Hematopoietic multipotent progenitor cell treated with erythropoietin and hydrocortisone succinate and interleukin-3 and kit ligand, for 8 days (in vitro differentiated cells): ENCODE measurements at places on chromosomes 5 and 9.

GRCh38 chr5:149559706-149560105 is 8.5 kb upstream of the CSNK1A1 start:
- DNase-seq = no peak

DNA sequence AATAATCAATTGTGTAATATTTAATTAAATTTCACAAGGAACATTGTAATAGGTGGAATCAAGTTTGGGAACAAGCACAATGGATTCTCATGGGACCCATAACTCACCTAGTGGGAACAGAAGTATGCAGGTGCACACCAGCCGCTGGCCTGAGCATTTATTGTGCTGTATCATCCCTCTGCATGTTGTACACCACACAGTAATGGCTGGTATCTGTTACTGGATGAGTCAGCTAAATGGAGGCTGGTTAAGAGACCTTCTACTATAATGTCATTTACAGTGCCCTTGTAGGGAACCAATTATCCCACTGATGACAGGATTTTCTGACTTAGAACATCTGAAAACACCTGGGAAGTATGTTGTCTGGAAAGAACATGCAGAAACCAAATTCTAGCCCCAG is 3.2 kb upstream of the MAP3K1 start:
- DNase-seq = peak; percentile 81

- DNase-seq = no peak
These were observed 79.2 kb upstream of the UBTD2 start for GRCh38 chr5:172362755-172363154.

DNA sequence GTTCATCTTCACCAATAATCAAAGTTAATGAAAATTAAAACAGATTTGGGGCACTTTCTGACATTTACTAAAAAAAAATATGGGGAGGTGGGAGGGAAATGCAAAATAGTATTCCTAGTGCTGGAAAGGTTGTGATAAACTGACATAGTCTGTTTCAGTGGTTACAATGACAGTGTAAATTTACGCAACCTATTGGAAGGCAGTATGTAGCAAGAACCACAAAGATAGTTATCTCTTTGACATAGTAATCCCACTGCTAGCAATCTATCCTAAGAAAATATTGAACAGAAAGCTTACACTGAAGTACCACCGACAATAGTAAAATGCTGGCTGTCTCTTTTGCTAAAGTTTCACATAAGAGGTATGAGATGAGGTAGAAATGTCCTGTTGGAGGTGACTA is 15.1 kb upstream of the EPB41L4B start:
- DNase-seq = no peak

- DNase-seq = no peak
These were observed 399.3 kb upstream of the CDH9 start for GRCh38 chr5:27437594-27438200.

GRCh38 chr5:99449786-99450185 is 521.0 kb upstream of the CHD1 start:
- no peak for DNase-seq

DNA sequence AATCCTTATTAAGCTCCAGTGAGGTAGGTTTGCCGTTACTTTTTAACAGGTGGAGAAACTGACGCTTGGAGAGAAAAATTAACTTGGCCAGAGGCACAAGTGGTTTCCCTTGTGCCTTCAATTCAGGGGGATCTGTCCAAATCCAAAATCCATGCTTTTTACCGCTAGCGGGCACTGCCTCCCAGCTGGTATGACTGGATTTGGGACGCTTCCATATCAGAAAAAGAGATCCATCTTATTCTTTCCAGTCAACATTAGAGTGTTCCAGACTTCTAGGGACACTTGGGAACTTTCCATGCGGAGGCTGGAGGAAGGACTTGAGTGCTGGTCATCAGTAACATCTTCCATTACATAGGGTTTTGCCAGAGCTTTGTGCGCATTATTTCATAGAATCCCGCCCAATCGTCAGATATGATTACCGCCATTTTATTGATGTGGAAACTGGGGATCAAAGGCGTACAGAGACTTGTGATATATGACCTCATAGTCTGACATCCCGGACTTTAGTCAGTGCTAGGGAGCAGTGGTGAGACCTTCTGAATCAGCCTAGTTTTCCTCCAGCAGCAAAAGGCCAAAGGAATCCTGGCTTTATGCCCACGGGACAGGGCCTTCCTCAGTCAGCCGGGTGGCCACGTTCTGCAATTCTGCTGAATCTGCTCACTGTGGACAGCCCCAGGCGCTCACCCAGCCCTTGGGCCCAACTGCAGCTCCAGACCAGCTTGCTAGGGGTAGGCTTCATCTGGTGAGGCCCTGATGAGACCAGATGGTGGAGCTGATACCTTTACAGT is 1.1 kb upstream of the GNPDA1 start:
- peak; percentile 67 for DNase-seq

GRCh38 chr5:146103594-146103993 is 1.8 kb downstream of the PLAC8L1 start:
- no peak for DNase-seq

GRCh38 chr5:98170994-98171393 is 602.5 kb upstream of the RGMB start:
- DNase-seq = no peak

DNA sequence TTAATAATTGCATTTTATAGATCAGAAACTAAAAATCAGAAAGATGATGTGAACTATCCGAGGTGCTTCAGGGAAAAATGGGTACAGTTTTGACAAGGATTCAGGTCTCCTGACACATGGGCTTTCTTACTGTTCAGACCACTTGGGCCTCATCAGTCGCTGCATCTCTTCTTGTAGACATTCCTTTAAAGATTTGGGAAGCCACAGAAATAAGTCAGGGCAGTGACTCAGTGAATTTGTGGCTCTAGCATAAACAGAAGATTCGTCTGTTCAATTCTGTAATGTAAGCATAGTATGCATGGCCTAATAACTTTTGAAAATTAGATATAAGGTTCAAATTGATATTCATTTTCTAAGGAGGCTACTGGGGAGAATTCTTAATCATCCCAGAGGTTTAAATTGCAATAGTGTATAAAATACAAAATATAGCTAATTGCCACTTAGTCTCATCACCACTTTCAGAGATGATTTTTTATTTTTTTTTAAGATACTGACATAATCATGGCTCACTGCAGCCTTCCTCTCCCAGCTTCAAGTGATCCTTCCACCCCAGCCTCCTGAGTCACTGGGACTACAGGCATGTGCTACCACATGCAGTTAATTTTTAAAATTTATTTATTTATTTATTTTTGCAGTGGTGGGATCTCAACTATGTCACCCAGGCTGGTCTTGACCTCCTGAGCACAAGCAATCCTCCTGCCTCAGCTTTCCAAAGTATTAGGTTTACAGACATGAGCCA is 48.9 kb downstream of the RASEF start:
- no peak for DNase-seq

- DNase-seq = no peak
These were observed 279.7 kb downstream of the NTRK2 start for GRCh38 chr9:84949258-84949657.

DNA sequence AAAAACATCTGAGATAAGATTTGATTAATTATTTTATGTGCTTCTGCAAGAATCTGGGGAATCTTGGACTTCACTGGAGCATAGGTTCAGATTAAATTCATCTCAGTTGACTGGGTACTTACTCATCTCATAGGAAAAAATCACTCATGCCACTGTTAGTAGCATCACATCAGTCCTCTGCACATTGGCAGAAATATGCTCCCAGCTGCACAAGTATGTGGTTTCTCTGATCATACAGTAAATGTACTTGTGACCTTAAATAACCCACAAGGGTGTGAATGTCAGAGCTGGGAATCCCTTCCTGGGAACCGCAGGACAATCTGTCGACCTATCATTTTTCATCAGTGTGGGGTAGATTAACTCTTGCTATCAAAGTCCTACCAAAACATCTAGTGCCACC is 203.7 kb upstream of the SLC24A2 start:
- no peak for DNase-seq

GRCh38 chr5:165565911-165566310 is 2060.5 kb downstream of the MAT2B start:
- DNase-seq = no peak

GRCh38 chr5:143551820-143552251 is 148.3 kb upstream of the NR3C1 start:
- no peak for DNase-seq

DNA sequence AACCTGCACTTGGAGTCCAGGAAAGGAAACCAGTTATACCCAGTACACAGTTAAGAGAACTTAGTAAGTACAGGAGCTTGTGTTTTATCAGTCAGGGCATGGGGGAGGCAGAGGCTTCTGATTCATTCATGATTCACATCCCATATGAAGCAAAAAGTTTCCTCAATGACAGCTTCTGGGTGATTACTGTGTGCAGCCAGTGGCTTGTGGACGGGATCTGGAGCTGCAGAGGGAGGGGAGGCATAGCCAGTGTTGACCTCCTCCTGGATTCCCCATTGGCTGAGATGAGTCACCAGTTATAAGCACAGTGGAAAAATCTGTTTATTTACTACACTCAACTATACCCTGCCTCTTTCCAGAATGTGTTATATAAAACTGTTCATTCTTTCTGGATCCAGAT is 17.7 kb downstream of the IL31RA start:
- DNase-seq = no peak

- peak; percentile 92 for DNase-seq
These were observed 16.0 kb downstream of the SLC22A5 start for GRCh38 chr5:132385326-132386105.

DNA sequence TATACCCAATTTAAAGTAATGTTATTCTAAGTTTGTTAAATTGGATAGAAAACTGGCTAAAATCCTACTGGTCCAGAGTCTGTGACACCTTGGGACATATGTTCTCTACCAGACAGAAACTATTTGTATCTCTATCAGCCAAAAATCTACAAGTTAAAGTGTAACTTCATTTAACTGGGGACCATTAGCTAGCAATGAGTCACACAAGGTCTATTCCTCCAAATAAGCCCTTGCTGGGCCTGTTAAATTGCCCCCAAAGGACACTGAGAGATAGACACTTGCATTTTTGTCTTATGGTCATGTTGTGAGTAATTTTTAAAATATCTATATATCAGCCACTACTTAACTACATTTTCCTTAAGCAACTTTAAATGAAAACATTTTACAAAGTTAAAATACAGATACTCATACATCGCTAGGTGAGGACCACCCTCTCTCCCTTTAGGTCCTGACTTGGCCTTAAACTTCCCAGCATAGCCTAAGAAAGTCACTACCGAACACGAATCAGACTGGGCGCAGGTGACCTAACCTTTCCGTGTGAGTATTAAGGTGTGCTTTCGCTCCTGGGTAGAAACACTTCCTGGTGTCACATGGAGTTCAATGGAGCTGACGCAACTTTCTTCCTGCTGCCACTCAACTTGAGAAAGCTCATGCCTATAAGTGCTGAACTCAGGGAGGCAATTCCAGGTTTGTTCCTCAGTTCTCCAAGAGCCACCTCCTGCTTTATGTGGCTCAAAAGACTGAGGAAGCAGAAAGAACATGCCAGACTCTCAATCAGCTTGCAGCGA is 249.1 kb downstream of the DIRAS2 start:
- DNase-seq = no peak

DNA sequence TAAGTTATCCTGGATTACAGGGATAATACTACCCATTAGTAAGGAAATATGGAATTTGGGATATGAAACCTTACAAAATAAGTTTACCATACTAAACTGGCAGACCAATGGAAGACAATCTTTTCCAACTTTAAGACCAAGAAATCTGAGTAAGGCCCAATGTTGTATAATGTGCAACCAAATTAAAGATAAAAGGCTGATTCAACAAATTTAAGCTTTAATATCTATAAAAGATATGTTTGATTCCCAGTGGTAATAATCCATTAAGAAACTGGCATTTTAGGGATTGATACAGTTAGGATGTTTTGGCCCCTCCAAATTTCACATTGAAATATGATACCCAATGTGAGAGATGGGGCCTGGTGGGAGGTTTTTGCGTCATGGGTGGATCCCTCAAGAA is 66.6 kb downstream of the DROSHA start:
- no peak for DNase-seq

DNA sequence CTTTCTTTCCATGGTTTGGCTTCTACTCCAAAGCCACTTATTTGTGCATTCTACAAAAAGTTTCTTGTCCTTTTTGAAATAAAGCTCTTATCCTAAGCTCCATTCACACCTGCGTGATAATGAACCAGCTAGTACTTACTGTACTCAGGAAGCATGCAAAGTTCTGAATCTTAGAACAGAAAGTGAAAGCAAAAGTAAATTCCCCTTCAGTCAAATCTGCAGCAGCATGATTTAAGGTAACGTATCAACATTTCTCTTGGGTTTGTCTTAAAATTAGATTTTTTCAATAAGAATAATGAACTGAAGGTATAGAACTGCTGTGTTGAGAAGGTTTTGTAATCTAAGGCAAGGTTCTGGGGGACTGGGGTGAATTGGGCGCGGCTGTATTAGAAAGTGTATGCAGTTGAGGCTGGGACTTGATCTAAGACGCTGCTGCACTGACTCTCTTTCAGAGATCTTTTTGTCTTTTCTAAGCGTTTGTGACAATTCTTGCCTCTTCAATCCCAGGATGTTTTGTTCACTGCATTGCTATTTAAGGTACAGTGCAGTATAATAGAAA is at the start of gene ERAP2:
Gene ERAP2 (plus strand): TSS at position 209 of the 559 bp plus-strand sequence. CDS start 3,186 bp downstream, outside the sequence.
- peak; percentile 61 for DNase-seq

GRCh38 chr9:113511856-113512761 is 48.6 kb downstream of the RGS3 start:
- peak; percentile 45 for DNase-seq

DNA sequence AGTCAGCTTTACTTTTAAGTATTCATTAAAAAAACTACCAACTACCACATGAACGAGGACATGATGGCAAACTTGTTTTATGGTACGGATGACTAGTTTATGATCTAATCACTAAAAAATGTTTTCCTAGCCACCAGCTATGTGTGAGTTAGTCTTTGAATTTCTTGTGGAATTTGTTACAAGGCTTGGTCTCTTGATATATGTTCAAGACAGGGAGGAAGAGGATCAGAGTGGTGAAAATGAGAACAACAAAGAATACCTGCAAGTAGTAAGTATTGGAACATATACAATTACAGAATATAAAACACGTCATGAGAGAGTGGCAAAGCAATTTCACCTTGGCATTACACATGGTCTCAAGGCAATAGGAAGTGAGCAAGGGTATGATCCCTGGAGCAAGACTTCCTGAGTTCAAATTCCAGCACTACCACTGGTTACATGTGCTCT is 548.6 kb upstream of the TLE4 start:
- DNase-seq = no peak
